ENCODE measurements at places on chromosomes 12 and 14. TPM values are rescaled to one million over a fixed set of nuclear protein-coding genes. Genes with fewer than 3 reads are reported as not detected.

The CACNA2D4 gene
- total RNA-seq = 0.15 TPM

The PTMS gene
- 395 TPM for total RNA-seq

DNA sequence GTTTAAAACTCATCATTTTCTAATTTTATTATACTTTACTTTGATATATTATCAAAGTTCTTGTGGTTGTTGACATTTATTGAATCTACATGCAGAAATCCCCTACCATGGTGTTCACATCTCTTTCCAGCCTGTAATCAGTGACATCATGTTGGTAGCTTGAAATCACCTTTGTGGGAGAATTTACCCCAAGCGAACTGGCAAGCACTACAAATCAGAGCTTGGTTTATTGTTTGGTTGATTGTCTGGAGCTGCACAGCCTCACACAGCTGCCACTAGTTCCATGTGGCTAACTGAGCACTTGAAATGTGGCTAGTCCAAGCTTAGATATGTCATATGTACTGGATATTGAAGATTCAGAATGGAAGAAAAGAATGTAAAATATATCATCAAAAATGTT is 15.4 kb upstream of the KRT5 start:
- no peak for DNase-seq
- no peak overlapping the region for H3K4me3 ChIP-seq
- H3K27me3 ChIP-seq = no peaks in the 10 kb centered on the region
- H3K4me1 ChIP-seq = peaks cover 10% of the 10 kb centered on the region
- no peak overlapping the region for H3K27ac ChIP-seq

GRCh38 chr12:93722835-93723567 is 45.8 kb downstream of the CRADD start:
- H3K4me1 ChIP-seq = no peaks in the 10 kb centered on the region
- H3K27ac ChIP-seq = no peak overlapping the region
- no peaks in the 10 kb centered on the region for H3K36me3 ChIP-seq
- H3K4me3 ChIP-seq = no peak overlapping the region
- no peaks in the 10 kb centered on the region for H3K27me3 ChIP-seq

DNA sequence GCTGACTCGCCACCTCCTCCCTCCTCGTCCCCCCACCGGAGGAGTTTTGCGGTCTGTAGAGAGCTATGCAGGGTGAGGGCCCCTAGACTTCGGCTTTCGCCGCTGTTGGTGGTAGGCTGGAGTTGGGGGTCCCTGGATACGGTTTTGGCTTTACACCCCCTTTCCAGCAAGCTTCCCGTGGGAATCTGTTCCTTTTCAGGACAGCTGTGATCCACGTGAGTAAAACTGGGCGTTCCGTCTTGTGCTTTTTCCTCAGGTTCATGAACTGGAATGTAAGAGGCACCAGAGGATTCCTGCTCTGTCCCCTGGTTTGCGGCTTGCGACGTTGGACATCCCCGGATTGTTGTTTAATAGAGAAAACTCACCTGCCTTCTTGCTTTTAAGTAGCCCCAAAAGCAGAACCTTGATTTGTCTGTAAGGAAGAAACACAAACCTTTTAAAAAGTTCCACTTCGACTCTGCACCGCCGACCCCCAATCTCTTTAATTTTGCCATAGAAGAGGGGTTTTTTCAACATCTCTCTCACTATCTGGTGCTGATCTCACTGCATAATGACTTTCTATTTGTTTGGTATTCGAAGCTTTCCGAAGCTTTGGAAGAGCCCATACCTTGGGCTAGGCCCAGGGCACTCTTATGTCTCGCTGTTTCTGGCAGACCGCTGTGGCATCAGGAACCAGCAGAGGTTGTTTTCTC is 490 bp downstream of the PRORP start:
- peaks cover 17% of the 10 kb centered on the region for H3K4me1 ChIP-seq
- no peaks in the 10 kb centered on the region for H3K36me3 ChIP-seq
- DNase-seq = no peak

GRCh38 chr12:29883941-29884554 is 100.3 kb upstream of the TMTC1 start:
- no peaks in the 10 kb centered on the region for H3K4me1 ChIP-seq
- H3K27me3 ChIP-seq = no peaks in the 10 kb centered on the region
- no peak overlapping the region for H3K27ac ChIP-seq

DNA sequence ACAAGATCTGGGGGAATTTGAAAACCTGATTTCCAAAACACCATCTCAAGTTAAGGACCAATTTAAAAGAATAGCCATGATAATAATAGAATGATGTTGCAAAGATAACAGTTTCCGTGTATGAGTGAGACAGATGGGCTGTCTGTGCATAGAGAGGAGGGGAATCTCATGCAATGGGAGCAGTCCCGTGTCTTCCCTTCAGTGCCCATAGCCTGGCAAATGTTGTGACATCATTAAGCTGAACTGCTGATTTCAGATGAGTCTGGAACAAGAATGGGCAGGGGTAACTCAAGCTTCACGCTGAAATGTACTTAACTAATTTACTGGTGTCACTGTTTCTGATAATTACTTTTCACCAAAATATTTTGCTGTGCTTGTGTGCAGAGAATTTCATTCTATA is 454.0 kb downstream of the FOXG1 start:
- H3K36me3 ChIP-seq = no peaks in the 10 kb centered on the region
- H3K4me3 ChIP-seq = no peak overlapping the region
- DNase-seq = no peak
- no peaks in the 10 kb centered on the region for H3K27me3 ChIP-seq
- H3K27ac ChIP-seq = no peak overlapping the region
- no peaks in the 10 kb centered on the region for H3K4me1 ChIP-seq

DNA sequence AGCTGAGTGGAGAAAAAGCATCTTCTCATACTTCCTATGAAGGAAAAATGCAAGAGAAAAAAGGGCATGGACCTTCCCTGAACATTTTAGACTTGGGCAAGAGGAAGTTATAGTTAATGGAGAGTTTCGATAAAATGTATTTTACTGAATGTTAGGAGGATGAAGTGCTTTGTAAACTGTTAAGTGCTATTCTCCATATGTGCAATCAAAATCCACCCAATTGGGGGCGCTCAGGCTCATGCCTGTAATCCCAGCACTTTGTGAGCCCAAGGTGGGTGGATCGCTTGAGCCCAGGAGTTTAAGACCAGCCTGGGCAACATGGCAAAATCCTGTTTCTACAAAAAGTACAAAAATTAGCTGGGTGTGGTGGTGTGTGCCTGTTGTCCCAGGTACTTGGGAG is 1.9 kb upstream of the CNPY2 start:
- peaks cover 4% of the 10 kb centered on the region for H3K4me1 ChIP-seq
- no peak overlapping the region for H3K27ac ChIP-seq
- H3K36me3 ChIP-seq = peaks cover 4% of the 10 kb centered on the region
- DNase-seq = no peak
- no peak overlapping the region for H3K4me3 ChIP-seq

GRCh38 chr12:106001837-106002218 is 136.9 kb downstream of the NUAK1 start:
- H3K36me3 ChIP-seq = no peaks in the 10 kb centered on the region
- H3K27ac ChIP-seq = no peak overlapping the region
- no peak for DNase-seq
- H3K4me1 ChIP-seq = no peaks in the 10 kb centered on the region
- no peak overlapping the region for H3K4me3 ChIP-seq

Measured in Panc1 (cell line).